ENCODE measurements at places on chromosomes 7 and 10.

DNA sequence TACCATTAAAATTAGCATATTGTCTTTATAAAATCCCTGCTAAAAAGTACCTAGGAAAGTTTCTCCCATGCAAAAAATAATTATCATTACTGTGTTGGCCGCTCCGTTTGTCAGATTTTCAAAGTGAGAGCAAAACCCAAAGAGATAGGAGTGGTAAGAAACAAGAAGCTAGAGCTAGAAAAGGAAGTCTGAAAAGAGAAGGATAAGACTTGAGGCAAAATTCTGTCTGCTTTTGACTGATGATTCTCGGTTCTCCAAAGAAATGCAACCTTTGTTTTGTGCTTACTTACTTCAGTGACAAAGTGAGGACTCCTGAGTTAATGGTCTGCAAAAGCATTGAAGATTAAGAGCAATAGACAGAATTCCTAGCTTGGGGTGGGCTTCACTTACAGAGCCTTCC lies 33.3 kb upstream of the CAPZA2 start:
- DNase-seq = no peak

DNA sequence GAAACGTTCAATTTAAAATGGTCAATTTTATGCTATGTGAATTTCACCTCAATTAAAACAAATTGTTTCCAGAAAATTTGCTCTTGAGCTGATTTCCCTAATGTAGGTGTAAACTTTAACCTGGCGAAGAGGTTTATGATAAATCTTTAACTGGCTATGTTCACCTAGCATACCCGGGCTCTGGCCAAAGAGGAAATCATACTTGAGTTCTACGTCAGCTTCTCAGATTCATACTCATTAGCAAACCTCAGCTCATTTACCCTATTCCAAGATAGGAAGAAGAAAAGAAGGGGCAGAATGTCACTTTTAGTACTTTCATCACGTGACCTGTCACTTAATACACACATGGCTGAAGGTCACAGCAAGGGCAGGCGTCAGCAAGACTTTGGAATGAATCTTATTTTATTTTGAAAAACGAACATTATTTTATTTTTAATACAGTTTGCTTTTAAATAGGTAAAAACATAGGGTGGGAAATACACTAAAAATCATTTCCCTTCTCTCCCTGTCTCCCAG lies 97.0 kb downstream of the ABLIM1 start:
- no peak for DNase-seq

DNA sequence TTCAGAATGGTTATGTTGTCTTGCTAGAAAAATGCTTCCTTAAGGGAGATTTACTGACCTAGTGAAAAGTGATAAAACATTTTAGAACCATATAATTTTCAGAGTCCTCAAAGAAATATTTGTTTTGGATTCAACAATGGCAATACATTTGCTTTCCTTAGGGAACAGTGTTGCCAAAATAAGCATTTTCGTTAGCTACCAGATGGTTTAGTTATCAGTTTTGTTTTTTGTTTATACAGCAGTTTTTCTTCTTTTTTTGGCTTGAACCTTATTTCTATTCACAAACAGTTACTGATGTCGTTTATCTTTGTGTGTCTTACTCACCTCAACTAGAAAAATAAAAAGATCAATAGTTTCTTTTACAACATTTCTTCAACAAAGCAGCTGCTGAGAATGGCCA lies 48.6 kb downstream of the EXOC4 start:
- no peak for DNase-seq

DNA sequence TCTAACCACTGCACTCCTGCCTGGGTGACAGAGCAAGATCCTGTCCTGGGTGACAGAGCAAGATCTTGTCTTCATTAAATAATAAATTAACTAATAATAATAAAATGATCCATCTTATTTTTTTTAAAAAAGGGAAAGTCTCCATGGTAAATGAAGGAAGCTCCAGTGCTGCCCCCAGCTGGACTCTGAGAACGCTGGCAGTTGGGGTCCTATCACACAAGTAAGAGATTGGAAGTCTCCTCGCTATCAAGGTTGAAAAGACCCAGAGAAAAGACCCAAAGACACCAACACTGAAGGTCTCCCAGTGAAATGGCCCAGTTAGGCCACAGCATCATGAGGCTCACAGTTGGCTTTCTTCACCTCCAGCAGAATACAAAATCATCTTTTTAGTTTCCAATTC lies 13.8 kb upstream of the C10orf67 start:
- peak; percentile 55 for DNase-seq

- no peak for DNase-seq
Measured at GRCh38 chr7:74061840-74062539, 21.6 kb upstream of the LIMK1 start.

- DNase-seq = no peak
Measured at GRCh38 chr10:16184906-16185305, 251.9 kb upstream of the PTER start.

GRCh38 chr10:47421057-47421952 lies 37.2 kb upstream of the ZNF488 start:
- no peak for DNase-seq

GRCh38 chr7:68627247-68627864 lies 970.9 kb upstream of the AUTS2 start:
- no peak for DNase-seq

- DNase-seq = no peak
Measured at GRCh38 chr10:37010741-37011140, 114.7 kb upstream of the ANKRD30A start.

DNA sequence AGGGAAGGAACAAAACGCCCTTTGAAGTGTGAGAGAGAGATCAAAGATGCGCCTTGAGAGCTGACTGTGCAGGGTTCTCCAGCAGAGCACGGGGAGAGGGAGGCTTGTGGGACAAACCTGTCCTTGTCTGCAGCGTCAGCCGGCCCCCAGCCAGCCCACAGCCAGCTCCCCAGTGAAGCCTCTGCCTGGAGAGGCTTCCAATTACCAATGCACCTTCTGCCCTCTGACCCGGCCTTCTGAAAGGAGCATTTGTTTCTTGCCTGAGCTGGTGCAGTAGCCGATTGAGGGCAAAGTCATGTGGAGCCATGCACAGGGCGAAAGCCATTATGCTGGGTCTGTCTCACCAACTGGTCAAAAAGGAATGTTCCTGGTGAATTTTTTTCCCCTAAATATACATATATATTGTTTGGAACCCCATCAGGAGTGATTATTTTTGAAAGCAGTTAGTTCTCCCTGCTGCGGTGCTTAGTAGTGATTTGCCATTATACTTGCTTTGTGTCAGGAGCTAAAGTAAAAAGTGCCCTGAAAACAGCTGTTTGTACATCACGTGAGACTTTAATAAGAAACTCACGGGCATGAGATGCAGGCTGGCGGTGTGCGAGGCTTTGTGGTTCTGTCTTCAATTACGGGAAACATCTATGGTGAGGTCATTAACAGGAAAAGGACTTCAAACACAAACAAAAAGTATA lies 268.6 kb downstream of the KLF6 start:
- DNase-seq = no peak

- DNase-seq = no peak
Measured at GRCh38 chr7:68787566-68787965, 810.7 kb upstream of the AUTS2 start.

DNA sequence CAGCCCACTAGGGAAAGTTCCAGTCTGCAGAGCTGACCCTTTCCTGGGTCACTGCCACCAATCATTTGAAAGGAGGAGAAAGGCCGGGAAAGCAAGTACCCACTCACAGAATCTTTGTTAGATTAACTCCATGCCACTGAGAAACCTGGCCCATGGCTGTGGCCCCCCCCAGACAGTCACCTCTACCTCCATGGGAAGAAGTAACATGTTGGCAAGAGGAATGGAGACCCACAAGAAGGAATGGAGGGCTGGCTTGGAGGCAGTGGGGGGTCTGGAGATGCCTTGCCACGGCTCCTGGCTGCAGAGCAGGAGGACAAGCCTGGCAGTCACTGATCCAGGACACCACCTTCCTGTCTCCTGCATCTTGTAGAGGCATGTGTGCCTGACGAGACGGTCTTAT lies 32.9 kb downstream of the CUZD1 start:
- DNase-seq = no peak

- no peak for DNase-seq
Measured at GRCh38 chr10:18282094-18282493, 141.9 kb downstream of the CACNB2 start.

DNA sequence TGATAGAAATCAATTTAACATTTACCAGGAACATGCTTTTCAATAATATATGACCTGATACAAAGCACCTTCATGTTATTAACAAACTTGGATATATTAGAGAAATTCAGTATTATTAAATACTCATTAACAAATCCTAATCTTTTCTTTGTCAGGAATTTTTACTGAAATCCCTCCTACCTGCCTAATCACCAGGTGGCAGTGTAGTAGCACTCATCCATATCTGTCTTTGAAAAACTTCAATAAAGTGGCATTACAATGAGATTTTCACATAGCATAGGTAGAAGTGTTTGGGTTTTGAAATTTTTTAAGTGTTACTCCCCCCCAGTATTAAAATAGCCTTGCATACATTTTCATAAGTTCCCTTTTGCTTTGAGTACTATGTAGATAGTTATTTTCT lies 1246.6 kb upstream of the LRRN3 start:
- peak; percentile 36 for DNase-seq

- peak; percentile 84 for DNase-seq
Measured at GRCh38 chr7:65722361-65722792, 150.5 kb upstream of the VKORC1L1 start.

- no peak for DNase-seq
Measured at GRCh38 chr7:30553141-30553540, 41.5 kb upstream of the GARS1 start.

DNA sequence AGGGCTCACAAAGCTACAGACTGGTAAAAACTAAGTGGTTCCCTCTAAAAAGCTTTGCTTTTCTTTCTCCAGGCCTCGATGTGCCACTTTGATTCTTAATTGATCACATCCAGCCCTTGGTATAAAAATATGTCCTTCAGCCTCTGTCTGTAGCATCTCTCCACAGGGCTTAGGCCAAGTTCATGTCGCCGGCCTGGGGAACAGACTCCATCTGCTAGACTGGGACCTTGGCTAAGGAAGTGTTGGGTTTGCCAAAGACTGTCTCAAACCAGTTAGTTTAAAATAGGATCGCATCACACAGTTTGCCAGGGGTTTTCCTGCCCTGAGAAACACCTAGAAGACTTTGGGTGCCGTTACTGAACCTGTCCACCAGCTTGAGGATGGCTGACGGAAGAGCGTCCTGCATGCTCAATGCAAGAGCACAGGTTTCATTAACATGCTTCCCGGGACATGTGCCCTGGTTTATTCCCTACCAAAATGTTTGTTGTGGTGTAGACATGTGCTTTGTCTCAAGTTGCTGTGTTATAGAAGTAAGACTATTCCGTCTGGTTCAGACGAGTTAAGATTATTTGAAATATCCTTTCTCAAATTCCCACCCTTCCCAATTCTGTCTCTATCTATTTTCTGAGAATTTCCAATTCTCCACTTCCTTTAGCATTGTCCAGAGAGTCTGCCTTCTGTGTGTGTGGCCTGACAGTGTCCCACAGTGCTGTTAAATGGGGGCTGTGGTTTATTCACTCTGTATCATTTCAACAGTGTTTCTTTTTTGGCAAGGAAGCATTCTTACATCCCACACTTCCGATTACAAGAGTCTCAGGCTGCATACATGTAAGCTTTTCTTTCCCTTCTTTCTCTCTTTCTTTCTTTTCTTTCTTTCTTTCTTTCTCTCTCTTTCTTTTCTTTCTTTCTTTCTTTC lies 334.7 kb downstream of the INHBA start:
- no peak for DNase-seq

DNA sequence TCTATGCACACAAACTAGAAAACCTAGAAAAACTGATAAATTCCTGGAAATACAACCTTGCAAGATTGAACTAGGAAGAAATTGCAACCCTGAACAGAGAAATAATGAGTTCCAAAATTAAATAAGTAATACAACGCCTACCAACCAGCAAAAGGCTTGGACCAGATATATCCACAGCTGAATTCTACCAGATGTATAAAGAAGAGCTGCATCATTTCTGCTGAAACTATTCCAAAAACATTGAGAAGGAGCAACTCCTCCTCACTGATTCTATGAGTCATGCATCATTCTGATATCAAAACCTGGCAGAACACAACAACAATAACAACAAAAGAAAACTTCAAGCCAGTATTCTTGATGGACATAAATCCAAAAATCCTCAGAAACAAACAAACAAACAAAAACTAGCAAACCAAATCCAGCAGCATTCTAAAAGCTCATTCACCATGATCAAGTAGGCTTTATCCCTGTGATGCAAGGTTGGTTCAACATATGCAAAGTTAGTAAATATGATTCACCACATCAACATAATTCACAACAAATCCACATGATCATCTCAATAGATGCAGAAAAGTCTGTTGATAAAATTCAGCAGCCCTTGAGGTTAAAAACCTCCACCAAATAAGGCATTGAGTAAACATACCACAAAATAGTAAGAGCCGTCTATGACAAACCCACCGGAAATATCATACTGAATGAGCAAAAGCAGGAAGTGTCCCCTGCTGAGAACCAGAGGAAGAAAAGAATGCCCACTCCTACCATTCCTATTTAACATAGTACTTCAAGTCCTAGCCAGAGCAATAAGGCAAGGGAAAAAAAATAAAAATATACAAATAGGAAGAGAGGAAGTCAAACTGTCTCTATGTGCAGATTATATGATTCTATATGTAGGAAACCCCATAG lies 98.2 kb downstream of the PCDH15 start:
- DNase-seq = peak; percentile 9

- DNase-seq = no peak
Measured at GRCh38 chr10:112904000-112904399, 46.0 kb upstream of the TCF7L2 start.

DNA sequence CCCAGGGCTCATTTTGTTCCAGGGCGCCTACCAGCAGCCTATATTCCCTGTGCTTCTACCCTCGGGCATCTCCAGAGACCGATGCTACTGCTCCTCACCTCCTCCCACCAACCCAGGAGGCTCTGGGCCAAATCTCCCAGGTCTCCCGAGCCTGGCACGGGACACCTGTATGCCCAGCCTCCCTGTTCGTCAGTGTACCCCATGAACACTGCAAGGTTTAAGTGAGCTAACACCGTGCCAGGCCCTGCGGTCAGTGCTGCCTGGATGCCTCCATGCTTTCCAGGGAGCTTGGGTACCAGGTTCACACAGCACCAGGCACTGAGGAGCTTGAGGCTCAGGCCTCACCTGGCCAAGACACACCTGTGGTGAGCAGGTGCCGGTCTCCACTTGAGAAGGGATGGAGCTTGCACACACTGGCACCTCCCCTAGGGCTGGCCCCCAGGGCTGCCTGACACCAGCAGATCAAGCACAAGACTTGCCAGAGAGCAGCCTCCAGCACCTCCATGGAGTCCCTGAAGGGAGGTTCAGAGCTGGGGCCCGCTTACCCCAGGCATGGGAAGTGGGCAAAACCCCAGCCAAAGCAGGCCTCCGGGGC lies 80.3 kb downstream of the FAM53B start:
- DNase-seq = no peak

DNA sequence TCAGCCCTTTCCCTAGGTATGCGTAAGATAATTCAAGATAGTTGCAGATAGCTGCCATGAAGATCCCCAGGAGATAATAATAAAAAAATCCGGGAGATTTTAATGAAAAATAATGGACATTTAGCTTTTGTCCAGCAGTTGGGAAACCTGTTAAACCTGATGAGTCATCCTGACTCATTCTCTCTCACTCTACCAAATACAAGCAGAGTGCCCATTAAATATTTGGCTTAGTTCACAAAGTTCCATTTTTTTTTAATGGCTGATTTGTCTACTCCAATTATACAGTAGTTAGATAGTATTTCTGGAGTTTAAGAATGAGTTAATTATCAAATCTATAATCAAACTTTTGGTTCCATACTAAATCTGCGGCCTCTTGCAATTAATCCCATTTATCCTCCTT lies 2.1 kb upstream of the SHTN1 start:
- no peak for DNase-seq

GRCh38 chr10:3807928-3808496 lies 23.0 kb upstream of the KLF6 start:
- DNase-seq = no peak

- DNase-seq = no peak
Measured at GRCh38 chr10:72277996-72278667, 4.4 kb downstream of the DDIT4 start.

All from GM23338 (cell line).